Heart right ventricle (tissue), 16 donors: ENCODE measurements at places on chromosomes 7 and 10. TPM values are rescaled to one million over a fixed set of nuclear protein-coding genes. Genes with fewer than 3 reads are reported as not detected.

- no peaks in the 10 kb centered on the region for H3K27me3 ChIP-seq
- no peaks in the 10 kb centered on the region for H3K36me3 ChIP-seq
- H3K27ac ChIP-seq: no peak overlapping the region
- H3K4me1 ChIP-seq: peaks cover 5% of the 10 kb centered on the region
- H3K4me3 ChIP-seq: no peak overlapping the region
Observed at GRCh38 chr10:132392811-132393694, 3.9 kb upstream of the PWWP2B start.

DNA sequence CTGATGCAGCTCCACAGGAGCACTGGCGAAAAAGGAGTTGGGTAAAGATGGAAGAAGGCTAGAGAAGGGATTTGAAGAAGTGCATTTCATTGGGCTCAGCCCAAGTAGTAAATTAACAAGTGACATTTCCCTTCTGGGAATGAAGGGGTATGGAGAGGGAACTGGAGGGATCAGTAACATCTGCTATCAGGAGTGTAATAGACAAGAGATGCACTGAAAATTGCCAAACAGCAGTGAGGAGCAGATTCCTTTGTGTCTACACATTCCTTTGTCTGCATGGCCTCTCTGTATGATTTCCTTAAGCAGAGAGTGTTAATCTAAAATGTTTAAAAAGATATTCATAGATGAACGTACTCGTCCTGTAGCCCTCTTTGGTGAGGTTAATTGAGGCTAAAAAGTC, 148.2 kb upstream of the FERD3L start:
- H3K4me3 ChIP-seq: no peak overlapping the region
- H3K27me3 ChIP-seq: no peaks in the 10 kb centered on the region
- no peak for DNase-seq
- H3K4me1 ChIP-seq: no peaks in the 10 kb centered on the region
- H3K27ac ChIP-seq: no peak overlapping the region
- no peaks in the 10 kb centered on the region for H3K36me3 ChIP-seq

- no peak for DNase-seq
- H3K36me3 ChIP-seq: peaks cover 99% of the 10 kb centered on the region
- no peaks in the 10 kb centered on the region for H3K27me3 ChIP-seq
Observed at GRCh38 chr7:45072131-45073030, 16.4 kb downstream of the NACAD start.

DNA sequence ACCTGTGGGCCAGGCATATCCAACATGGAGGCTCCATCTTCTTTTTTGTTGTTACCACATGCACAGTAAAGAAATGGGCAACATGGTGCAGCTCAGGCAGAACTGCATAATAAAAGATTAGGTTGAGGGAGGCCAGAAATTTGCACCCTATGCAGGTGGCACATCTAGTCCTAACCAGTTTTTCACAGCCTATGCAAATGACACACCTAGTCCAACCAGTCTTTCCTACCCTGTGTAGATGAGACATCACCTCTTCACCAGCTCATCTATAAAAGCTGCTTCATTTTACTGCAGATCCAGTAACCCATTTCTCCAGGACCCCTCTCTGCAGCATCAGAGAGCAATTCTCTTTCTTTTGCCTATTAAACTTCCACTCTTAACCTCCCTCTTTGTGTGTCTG, 411.0 kb upstream of the PCDH15 start:
- no peaks in the 10 kb centered on the region for H3K4me1 ChIP-seq
- H3K36me3 ChIP-seq: no peaks in the 10 kb centered on the region
- H3K27ac ChIP-seq: no peak overlapping the region
- no peaks in the 10 kb centered on the region for H3K27me3 ChIP-seq

GRCh38 chr7:40194745-40195144, 59.9 kb downstream of the SUGCT start:
- no peak overlapping the region for H3K4me3 ChIP-seq
- DNase-seq: no peak
- no peak overlapping the region for H3K27ac ChIP-seq
- no peaks in the 10 kb centered on the region for H3K27me3 ChIP-seq

GRCh38 chr10:23198940-23199767, 7.0 kb downstream of the PTF1A start:
- peaks cover 8% of the 10 kb centered on the region for H3K4me1 ChIP-seq
- no peak for DNase-seq
- H3K36me3 ChIP-seq: no peaks in the 10 kb centered on the region
- H3K27ac ChIP-seq: no peak overlapping the region

DNA sequence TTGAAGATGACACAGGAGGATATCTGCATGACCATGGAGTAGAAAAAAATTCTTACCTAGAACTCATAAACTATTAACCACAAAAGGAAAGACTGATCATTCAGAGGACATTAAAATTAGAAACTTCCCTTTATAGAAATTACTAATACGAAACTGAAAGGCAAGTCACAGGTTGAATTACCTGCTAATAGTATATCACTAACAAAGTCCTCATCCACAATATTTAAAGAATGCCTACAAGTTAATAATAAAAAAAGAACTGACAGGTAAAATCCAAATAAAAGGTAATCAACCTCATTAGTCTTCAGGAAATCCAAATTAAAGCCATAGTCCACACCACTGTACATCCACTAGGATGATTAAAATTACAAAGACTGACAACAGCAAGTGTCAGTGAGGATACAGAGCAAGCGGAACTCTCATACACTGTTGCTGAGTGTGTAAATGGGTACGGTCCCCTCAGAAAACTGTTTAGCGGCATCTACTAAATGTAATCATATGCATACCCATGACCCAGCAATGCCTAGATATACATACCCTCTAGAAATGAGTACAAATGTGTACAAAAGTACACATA, 71.2 kb downstream of the ARHGAP21 start:
- no peaks in the 10 kb centered on the region for H3K27me3 ChIP-seq
- H3K4me1 ChIP-seq: peaks cover 30% of the 10 kb centered on the region
- H3K4me3 ChIP-seq: no peak overlapping the region
- H3K27ac ChIP-seq: peak overlapping the region; percentile 44
- no peak for DNase-seq

RPEL1 gene
- total RNA-seq: not detected

GRCh38 chr7:4270941-4271715, 411.0 kb upstream of the FOXK1 start:
- H3K4me3 ChIP-seq: no peak overlapping the region
- H3K27ac ChIP-seq: no peak overlapping the region
- no peaks in the 10 kb centered on the region for H3K36me3 ChIP-seq
- H3K4me1 ChIP-seq: no peaks in the 10 kb centered on the region
- DNase-seq: no peak
- H3K27me3 ChIP-seq: no peaks in the 10 kb centered on the region

GRCh38 chr7:114650491-114650890, 235.9 kb downstream of the FOXP2 start:
- no peaks in the 10 kb centered on the region for H3K27me3 ChIP-seq
- DNase-seq: no peak
- no peaks in the 10 kb centered on the region for H3K36me3 ChIP-seq
- no peaks in the 10 kb centered on the region for H3K4me1 ChIP-seq

- no peak for DNase-seq
- H3K4me3 ChIP-seq: no peak overlapping the region
- no peaks in the 10 kb centered on the region for H3K4me1 ChIP-seq
Observed at GRCh38 chr7:8480527-8480926, 47.1 kb downstream of the NXPH1 start.

ENTPD1 gene
- total RNA-seq: 9.7 TPM

- no peaks in the 10 kb centered on the region for H3K4me1 ChIP-seq
- no peak overlapping the region for H3K27ac ChIP-seq
- no peak for DNase-seq
- H3K4me3 ChIP-seq: no peak overlapping the region
- H3K27me3 ChIP-seq: no peaks in the 10 kb centered on the region
Observed at GRCh38 chr7:5854738-5855137, 25.9 kb upstream of the OCM start.

NOS3 gene
- 10.0 TPM for total RNA-seq

PPIF gene
- 132 TPM for total RNA-seq

FAM20C gene
- total RNA-seq: 17.9 TPM

GRCh38 chr10:23291551-23292334, 52.9 kb downstream of the C10orf67 start:
- H3K27ac ChIP-seq: no peak overlapping the region
- H3K4me3 ChIP-seq: no peak overlapping the region
- H3K27me3 ChIP-seq: no peaks in the 10 kb centered on the region
- H3K36me3 ChIP-seq: no peaks in the 10 kb centered on the region
- H3K4me1 ChIP-seq: no peaks in the 10 kb centered on the region

GRCh38 chr7:80622541-80622940, 15.9 kb upstream of the CD36 start:
- peak overlapping the region; percentile 76 for H3K27ac ChIP-seq
- DNase-seq: no peak
- no peak overlapping the region for H3K4me3 ChIP-seq
- H3K27me3 ChIP-seq: no peaks in the 10 kb centered on the region
- no peaks in the 10 kb centered on the region for H3K36me3 ChIP-seq
- peaks cover 41% of the 10 kb centered on the region for H3K4me1 ChIP-seq

TMEM270 gene
- not detected for total RNA-seq

DNA sequence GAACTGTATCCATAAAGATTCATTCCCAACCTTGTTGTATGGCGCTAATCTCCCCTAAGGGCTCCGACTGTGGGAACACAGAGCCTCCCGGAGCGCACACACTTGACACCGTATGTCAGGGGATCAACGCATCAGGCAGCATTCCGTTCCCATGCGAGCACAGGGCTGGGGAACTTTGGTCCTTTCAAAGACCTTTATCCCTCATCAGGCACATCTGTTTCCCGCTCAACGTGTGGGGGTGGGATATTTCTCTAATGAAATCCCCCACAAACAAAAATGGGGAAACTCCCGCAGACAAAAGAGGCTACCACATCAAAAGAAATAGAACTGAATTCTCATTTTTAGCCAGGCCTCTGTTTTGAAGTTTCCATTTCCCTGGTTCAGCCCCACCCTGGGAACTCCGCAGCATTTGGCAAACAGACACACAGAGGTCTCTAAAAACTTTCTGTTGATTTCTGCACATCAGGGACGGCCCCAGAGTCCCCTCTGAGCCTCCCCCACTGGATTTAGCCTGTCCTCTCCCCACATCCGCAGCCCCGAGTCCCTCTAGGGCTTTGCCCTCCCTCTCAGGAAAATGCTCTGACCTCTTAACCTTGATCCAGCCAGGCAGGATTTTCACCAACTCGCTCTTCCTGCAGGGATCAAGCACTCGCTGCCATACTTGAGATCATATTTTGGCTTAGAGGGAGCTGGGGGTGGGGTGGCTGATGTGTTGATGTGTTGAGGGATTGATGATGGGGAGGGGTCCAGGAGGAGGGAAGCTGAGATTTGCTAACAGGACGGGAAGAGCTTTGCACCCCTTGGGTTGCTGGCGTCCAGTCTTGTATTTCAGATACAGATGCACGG, 6.6 kb downstream of the CPA5 start:
- peak overlapping the region; percentile 51 for H3K27ac ChIP-seq
- H3K4me3 ChIP-seq: no peak overlapping the region
- peaks cover 4% of the 10 kb centered on the region for H3K4me1 ChIP-seq
- H3K27me3 ChIP-seq: no peaks in the 10 kb centered on the region

DNA sequence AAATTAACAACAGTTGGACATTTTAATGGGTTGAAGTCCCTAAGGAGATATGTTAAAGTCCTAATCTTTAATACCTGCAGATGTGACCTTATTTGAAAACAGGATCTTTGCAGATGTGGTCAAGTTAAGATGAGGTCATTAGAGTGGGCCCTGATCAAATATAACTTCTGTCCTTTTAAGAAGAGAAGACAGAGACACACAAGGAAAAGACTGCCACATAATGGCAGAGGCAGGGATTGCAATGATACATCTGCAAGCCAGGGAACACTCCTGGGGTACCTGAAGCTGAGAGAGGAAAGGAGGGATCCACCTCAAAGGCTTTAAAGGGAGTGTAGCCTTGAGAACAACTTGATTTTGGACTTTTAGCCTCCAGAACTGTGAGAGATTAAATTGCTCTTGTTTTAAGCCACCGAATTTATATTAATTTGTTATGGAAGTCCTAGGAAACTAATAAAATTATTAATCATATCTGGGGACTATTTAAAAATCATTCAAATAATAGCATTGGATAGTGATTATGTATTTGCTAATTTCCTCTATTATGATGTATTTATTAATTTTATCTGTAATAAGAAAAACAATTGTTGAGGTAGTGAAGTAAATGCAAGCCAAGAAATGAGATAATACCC, 700.0 kb upstream of the PCDH15 start:
- no peaks in the 10 kb centered on the region for H3K27me3 ChIP-seq
- no peak overlapping the region for H3K4me3 ChIP-seq
- H3K36me3 ChIP-seq: no peaks in the 10 kb centered on the region
- H3K4me1 ChIP-seq: no peaks in the 10 kb centered on the region

DNA sequence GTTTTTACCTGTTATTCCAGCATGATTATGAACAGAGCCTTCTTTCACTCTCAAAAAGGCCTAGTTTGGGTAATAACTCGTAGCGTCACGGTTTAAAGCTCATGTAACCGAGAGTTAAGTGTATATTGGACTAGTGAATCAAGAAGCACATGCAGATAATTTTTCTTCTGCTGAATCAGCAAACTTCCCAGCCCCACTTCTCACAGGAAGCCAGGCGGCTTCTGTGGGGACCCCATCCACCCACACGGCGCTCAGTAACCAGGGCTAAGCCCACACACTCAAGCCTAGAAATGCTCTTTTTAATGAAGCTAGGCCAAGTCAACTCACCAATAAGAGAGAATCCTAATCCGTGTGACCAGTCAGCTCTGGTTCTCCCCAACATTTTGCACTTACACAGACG, 191.2 kb upstream of the MGMT start:
- no peaks in the 10 kb centered on the region for H3K27me3 ChIP-seq
- no peaks in the 10 kb centered on the region for H3K4me1 ChIP-seq
- no peaks in the 10 kb centered on the region for H3K36me3 ChIP-seq
- no peak for DNase-seq

- H3K27me3 ChIP-seq: no peaks in the 10 kb centered on the region
- peaks cover 6% of the 10 kb centered on the region for H3K4me1 ChIP-seq
- no peak overlapping the region for H3K4me3 ChIP-seq
- H3K36me3 ChIP-seq: no peaks in the 10 kb centered on the region
- H3K27ac ChIP-seq: no peak overlapping the region
Observed at GRCh38 chr10:30413996-30414576, 19.9 kb upstream of the MAP3K8 start.

PILRB gene
- total RNA-seq: 9.7 TPM

- no peak overlapping the region for H3K27ac ChIP-seq
- no peak overlapping the region for H3K4me3 ChIP-seq
Observed at GRCh38 chr7:11077816-11078215, 104.1 kb downstream of the PHF14 start.

DNA sequence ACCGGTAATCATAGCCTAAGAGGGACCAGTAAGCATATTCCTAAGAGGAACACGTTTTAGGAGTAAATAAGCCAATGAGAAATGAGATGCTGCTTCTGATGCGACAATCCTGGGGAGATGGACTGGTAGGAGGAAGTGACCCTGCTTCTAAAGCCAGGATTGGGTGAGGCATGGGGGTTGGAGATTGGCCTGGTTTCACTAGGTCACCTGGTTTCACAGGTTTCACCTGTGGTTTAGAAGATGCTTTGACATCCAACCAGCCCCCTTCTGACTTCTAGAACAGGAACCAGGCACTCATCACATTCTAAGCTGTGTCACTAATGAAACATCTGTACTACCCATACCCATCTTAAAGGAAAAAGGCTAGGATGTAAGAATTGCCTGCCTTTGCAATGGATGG, 53.0 kb upstream of the BAMBI start:
- no peak for DNase-seq
- H3K36me3 ChIP-seq: peaks cover 28% of the 10 kb centered on the region
- H3K4me3 ChIP-seq: no peak overlapping the region
- H3K27ac ChIP-seq: no peak overlapping the region
- peaks cover 1% of the 10 kb centered on the region for H3K27me3 ChIP-seq

MLXIPL gene
- not detected for total RNA-seq

GRCh38 chr7:98995111-98995510, 116.8 kb downstream of the TRRAP start:
- no peaks in the 10 kb centered on the region for H3K27me3 ChIP-seq
- peaks cover 100% of the 10 kb centered on the region for H3K36me3 ChIP-seq
- no peak overlapping the region for H3K4me3 ChIP-seq
- no peaks in the 10 kb centered on the region for H3K4me1 ChIP-seq

GRCh38 chr10:99365736-99366135, 36.6 kb downstream of the CNNM1 start:
- no peaks in the 10 kb centered on the region for H3K4me1 ChIP-seq
- DNase-seq: no peak
- peaks cover 25% of the 10 kb centered on the region for H3K27me3 ChIP-seq

ABCC2 gene
- 0.37 TPM for total RNA-seq

HMX2 gene
- not detected for total RNA-seq
